ENCODE measurements at places on chromosomes 2 and 18. TPM values are rescaled to one million over a fixed set of nuclear protein-coding genes. Genes with fewer than 3 reads are reported as not detected.

ANKRD23 gene
- 1.7 TPM for total RNA-seq

DSEL gene
- 53.5 TPM for total RNA-seq

VPS4B gene
- total RNA-seq, result 38.7 TPM

CSRNP3 gene
- 1.4 TPM for total RNA-seq

FOXI3 gene
- total RNA-seq, result not detected

ARHGEF4 gene
- 4.7 TPM for total RNA-seq

TEX44 gene
- total RNA-seq, result not detected

SKOR2 gene
- not detected for total RNA-seq

RAX gene
- total RNA-seq, result not detected

PRSS56 gene
- not detected for total RNA-seq

MDH1B gene
- 0.33 TPM for total RNA-seq

RAD51AP2 gene
- not detected for total RNA-seq

MLPH gene
- total RNA-seq, result 14.2 TPM

UGT1A3 gene
- total RNA-seq, result not detected

MAP3K19 gene
- total RNA-seq, result not detected

SP140 gene
- 0.52 TPM for total RNA-seq

IL1R2 gene
- 0.13 TPM for total RNA-seq

EVX2 gene
- not detected for total RNA-seq

CNDP1 gene
- not detected for total RNA-seq

EFEMP1 gene
- 3,873 TPM for total RNA-seq

C2orf81 gene
- total RNA-seq, result 3.5 TPM

RAB17 gene
- 0.83 TPM for total RNA-seq

ZBTB7C gene
- total RNA-seq, result 0.46 TPM

KIAA2012 gene
- total RNA-seq, result not detected

HOXD9 gene
- total RNA-seq, result not detected

IL1R1 gene
- total RNA-seq, result 109 TPM

VWC2L gene
- not detected for total RNA-seq

TNFAIP6 gene
- 10.0 TPM for total RNA-seq

GEN1 gene
- total RNA-seq, result 6.1 TPM

EMILIN2 gene
- total RNA-seq, result 3.4 TPM

CHRND gene
- not detected for total RNA-seq

GFPT1 gene
- 92.2 TPM for total RNA-seq

POTEJ gene
- not detected for total RNA-seq

RNF144A gene
- total RNA-seq, result 0.72 TPM

IL18R1 gene
- 8.3 TPM for total RNA-seq

LYPD6B gene
- 0.10 TPM for total RNA-seq

LCT gene
- total RNA-seq, result 0.03 TPM

GNLY gene
- total RNA-seq, result not detected

BOLL gene
- total RNA-seq, result not detected

GLI2 gene
- total RNA-seq, result 10.0 TPM

Data from smooth muscle cell of the pulmonary artery (primary cell).